ENCODE measurements at places on chromosomes 1 and 21.

DNA sequence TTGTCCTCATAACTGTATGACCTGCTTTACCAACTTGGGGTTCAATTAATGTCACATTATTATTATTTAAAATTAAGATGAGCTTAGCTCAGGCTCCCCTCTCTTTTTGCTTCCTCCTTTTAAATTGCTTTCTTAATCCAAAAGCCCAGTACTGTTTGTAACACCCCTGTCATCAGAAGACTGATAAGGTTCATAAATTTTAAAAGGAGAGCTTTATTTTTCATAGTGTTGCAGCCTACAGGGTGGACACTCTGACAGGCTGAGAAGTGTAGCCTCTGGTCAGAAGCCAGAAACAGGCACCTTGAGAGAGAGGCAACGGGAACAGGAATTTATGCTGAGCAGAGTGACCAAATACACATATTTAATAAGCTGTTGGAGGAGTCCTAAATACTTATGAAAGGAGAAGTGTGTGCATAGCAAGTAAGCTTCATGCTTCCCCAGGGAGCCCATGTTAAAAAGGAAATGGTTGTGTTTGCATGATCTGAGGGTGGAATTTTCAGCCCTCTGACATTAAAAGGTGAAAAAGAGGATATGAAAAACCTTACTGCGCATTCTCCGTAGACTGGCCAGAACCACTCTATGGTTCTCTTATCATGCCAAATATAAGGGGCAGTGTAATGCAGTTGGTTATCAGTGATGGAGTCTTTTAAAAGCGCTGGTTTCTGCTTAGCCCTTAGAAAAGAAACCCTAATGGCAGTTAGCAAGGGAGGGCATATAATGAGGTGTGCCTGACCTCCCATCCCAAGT lies 30.5 kb upstream of the FGGY start:
- no peak for DNase-seq

DNA sequence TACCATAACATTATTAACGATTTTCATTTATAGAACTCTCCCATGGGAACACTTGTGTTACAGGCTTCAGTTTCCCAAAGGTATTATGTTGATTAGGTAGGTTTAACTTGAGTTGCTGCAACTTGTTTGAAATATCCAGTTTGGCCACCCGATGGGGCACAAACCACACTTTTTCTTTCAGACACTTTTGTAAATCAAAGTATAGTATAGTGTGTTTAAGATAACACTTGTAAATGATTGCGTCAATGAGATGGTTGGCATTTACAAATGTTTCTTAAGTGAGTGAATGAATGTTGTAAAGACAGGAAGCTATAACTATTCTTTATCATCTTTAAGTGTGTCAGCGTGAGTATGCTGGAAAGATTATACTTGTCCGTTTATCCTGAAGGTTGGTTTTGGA lies 4.3 kb downstream of the XPR1 start:
- no peak for DNase-seq

DNA sequence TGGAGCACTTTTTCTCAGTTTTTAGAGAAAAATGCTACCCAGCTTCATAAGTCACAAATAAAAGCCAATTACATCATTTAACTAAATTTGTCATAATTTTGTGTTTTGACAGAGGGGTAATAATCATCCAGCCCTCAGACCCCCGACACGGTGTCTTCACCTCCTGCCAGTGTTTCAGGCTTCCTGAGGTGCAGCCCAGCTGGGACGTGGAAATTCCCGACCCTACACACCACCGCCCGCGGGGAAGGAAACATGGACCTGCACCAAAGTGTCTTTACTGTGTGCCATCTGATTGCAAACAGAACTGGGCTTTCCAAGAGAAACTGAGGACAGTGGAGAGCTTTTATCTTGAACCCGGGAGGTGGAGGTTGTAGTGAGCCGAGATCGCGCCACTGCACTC lies 7.7 kb upstream of the INAVA start:
- no peak for DNase-seq

DNA sequence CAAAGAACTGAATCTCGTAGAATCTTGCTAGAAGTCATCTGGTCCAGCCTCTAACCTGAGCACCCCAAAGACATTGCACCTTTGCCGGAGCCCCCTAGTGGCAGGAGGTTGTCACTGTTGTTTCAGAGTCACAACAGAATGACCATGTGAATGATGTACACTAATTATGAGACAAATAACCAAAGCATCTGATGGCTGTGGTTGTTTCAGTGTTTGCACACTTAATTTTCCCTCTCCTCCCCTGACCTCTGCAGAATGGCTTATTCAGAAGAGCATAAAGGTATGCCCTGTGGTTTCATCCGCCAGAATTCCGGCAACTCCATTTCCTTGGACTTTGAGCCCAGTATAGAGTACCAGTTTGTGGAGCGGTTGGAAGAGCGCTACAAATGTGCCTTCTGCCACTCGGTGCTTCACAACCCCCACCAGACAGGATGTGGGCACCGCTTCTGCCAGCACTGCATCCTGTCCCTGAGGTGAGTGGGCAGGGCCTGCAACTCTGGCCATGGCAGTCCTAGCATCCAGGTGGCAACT lies 26.4 kb downstream of the TRAF5 start:
- DNase-seq: no peak

DNA sequence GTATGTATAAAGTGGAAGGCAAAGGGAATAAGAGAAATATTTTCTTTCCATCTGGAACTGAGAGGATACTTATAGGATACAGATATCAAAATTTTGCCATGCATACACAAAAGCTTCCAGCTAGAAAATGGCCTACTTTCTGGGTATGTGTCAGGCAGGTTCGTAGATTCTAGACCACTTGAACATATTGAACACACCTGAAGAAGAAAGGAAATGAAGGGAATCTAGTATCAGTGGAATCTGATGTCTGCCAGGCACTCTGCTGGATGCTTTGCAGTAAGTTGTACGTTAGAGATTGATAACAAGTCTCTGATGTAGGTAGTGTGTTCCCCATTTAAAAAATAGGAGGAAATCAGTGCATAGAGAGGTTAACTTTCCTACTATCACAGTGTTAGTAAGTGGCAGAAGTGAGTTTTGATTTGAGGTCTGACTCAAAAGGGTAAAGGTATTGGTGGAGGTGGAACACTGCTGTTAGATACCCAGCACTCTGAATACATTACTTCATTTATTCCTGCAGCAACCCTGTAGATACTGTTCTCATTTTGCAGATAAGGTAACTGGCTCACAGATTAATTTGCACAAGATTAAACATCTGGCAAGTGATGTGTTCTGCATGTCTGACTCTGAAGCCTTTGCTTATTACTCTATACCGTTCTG lies 3.0 kb downstream of the CAMSAP2 start:
- DNase-seq: no peak

Data from NCI-H446 treated with DMSO at 0.1 percent for 48 hours (cell line).